Activated CD8-positive, alpha-beta memory T cell treated with anti-CD3 and anti-CD28 coated beads for 24 hours (primary cell): ENCODE measurements at places on chromosomes 2 and 18.

- no peak for DNase-seq
These were observed 16.1 kb downstream of the KCNS3 start for GRCh38 chr2:17894556-17894955.

- peak; percentile 43 for DNase-seq
These were observed 139.3 kb upstream of the CTDP1 start for GRCh38 chr18:79540161-79540903.

- DNase-seq = no peak
These were observed 52.1 kb downstream of the SMCHD1 start for GRCh38 chr18:2707551-2708168.

DNA sequence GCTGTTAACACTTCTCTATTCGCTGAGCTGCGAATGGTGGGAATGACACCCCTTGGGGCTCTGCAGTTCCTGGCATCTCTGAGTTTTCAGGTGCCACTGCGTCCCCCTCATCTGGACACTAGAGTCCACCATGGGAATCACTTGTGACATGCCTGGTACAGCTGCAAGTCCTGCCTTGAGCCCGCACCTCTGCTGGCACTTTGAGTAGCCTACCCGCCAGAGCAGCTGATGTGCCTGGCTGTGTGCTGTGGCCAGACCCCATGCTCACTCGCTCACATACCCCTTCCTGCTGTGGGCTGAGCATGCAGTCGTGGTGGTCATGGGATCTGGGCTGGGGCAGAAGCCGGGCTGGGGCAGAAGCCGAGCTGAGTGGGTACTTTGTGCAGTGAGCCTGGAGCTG, 117.6 kb downstream of the RND3 start:
- no peak for DNase-seq

- no peak for DNase-seq
These were observed 142.9 kb upstream of the NXPH2 start for GRCh38 chr2:138922973-138923563.

- DNase-seq = no peak
These were observed 59.1 kb downstream of the MAP3K20 start for GRCh38 chr2:173134703-173135102.

- DNase-seq = peak; percentile 68
These were observed 52.6 kb downstream of the SLC4A5 start for GRCh38 chr2:74290466-74291217.

- no peak for DNase-seq
These were observed 319 bp upstream of the EN1 start for GRCh38 chr2:118847762-118848172.

DNA sequence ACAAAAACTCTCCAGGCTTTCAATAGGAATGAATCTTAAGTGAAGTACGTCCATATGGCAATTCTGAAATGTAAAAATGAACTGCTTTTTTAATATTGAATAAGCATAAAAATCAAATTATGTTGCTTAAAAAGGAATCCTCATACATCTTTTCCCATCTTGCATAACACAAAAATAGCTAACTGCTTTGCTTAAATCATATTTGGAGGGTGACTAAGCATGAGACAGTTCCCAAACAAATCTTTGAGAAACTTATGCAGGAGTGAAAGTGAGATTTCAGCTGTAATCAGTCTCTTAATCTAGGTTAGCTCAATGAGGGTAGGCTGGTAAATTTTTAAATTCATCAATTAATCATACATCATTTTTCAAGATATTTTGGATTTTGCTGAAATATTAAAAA, 111.5 kb downstream of the MBD5 start:
- no peak for DNase-seq

- DNase-seq = no peak
These were observed 73.5 kb downstream of the FIGN start for GRCh38 chr2:163662141-163662780.

DNA sequence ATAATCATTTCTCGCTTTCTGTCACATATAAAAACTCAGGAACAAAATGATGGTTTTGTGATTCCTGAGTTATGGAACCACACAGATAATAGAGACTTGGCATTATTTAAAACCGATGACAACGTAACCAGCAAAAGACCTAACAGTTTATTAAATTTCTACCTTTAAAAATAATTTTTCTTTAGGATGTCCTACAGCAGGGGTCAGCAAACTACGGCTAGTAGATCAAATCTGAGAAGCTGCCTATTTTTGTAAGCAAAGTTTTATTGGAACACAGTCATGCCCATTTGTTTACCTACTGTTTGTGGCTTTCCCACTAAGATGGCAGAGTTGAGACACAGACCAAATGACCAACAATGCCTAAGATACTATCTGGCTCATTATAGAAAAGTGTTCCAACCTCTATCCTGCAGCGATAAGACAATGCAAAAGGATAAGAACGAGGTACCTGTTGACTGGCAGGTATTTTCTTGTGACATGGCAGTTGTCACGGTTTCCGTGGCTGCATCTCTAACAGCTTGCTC, 53.0 kb upstream of the ZFP36L2 start:
- no peak for DNase-seq

DNA sequence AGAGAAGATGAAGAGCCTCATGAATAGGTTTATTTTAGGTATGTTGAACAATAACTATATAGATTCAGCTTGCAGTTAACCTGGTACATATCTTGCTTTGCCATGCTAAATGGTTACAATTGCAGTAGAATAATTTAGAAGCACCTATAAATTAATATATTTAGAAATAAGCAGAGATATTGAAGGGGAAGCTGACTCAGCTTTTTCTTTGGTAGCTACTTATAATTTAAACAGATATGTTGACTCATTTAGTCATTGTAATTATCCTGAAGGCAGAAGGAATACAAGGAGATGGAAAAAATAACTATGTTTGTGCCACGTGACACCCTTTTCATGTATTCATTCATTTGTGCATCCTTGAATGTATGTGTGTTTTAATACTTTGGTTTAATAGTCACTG, 755.5 kb downstream of the SUCLG1 start:
- DNase-seq = no peak

DNA sequence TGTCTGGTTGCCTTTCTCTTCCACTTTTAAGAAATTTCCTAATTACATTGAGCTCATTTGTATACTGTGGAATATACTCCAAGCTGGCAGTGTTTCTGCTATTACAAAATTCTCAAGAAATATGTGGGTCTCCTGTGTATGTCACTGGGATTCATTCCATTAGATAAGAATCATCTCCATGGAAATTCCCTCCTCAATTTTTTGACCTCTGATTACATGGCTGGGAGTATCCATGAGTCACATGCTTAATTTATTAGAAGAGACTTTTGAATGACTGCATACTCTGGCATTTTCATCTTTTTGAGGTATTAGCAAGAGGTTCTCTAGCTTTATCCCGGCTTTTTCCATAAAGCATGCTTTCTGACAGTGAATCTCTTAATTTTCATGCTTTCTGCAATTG, 665.5 kb upstream of the CNTNAP5 start:
- no peak for DNase-seq

DNA sequence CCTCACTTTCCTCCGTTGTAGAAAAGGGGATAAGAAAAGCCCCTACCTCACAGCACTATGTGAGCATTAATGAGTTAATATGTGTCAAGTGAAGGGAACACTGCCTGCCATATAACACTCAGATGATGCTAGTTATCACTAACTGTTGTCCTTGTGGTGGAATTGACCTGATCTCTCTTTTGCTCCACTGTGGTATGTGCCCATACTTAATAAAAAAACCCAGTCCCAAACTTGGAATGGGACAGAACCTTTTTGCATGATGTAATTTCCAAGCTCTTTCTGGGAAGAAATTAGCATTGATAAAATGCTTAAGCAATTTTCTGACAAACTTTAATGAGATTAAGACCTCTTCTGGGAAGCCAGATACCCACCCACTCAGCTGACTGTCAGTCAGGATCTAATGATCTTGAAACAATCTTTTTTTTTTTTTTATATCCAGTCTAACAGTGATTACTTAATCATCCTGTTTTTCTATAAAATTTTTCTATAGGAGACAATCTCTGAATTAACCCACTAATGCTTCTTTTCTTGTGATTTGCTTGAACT, 158.7 kb downstream of the ZBTB7C start:
- no peak for DNase-seq

- DNase-seq = no peak
These were observed 123.9 kb upstream of the SULT1C3 start for GRCh38 chr2:108115868-108116267.

DNA sequence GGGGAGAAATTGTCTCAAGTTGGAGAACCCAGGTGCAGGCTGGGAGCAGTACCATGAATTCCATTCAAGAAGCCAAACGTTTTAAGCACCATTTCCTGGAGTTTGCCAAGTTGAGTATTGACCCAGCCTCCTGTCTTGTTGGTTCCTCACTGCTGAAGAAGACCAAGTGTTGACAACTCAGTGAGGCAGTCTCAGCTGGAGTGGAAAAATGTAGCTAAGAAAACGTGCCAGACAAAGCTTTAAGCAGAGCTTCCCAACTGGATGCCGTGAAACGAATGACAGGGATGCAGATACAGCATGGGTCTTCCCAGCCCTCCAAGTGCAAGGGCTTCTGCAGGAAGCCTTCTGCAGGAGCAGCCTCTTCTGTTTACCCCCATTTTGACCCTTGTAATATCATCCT, 778 bp upstream of the INPP1 start:
- DNase-seq = no peak

GRCh38 chr2:241123816-241124536, 21.9 kb upstream of the MTERF4 start:
- no peak for DNase-seq

- no peak for DNase-seq
These were observed 27.9 kb upstream of the PTMA start for GRCh38 chr2:231680285-231680991.

GRCh38 chr2:10256031-10256514, 46.6 kb upstream of the HPCAL1 start:
- DNase-seq = no peak

GRCh38 chr2:241268306-241268705, 47.2 kb downstream of the HDLBP start:
- DNase-seq = peak; percentile 35

GRCh38 chr2:104812286-104812685, 41.6 kb upstream of the POU3F3 start:
- no peak for DNase-seq

DNA sequence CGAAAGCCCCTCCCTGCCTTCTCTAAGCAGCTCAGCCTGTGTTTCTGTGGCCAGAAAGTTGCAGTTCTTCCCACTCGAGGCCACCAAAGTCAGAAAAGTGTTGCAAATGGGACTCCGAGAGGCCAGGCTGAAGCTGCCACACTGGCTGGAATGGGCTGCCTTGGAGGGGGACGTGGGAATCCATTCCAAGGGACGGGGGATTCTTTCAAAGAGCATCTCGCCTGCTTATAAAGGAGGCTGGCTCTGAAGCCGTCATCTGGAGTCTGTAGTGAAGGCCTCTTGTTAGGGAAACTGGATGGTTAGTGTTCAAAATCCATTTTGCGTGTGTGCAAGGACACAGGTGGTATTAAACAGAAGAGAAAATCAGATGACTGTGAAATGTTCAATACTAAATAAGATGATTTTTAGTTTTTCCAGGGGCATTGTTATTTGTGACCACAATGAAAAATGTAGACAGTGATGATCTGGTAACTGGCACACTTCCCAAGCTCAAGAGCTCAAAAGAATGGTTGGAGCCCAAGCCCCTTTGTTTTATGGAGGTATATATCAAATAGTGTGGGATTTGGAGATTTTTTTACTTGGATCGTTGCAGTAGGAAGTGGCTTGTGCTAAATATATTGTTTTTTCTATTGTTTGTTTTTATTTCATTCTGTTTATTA, 782 bp downstream of the FAM228B start:
- no peak for DNase-seq

GRCh38 chr2:183219888-183220287, 95.6 kb downstream of the NUP35 start:
- DNase-seq = no peak

- DNase-seq = no peak
These were observed 893.2 kb upstream of the CRIM1 start for GRCh38 chr2:35462226-35462998.

DNA sequence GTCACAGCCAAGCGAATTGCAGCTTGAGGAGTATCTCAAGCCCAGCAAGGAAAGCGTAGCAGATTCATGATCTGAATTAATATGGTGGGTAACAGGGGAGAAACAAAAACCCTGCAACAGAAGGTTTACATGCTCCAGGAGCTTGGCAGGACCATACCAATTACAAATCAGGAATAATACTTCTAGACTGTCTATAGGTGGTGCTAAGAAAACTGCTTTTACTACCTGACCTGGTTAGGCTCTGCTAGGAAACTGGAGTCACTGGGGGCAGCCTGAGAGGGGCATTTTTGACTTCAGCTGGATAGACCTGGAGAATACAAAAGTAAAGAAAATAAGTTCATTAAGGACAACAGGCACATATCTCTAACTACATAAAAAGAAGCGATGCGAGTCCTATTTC, 24.6 kb upstream of the SPOPL start:
- DNase-seq = no peak

DNA sequence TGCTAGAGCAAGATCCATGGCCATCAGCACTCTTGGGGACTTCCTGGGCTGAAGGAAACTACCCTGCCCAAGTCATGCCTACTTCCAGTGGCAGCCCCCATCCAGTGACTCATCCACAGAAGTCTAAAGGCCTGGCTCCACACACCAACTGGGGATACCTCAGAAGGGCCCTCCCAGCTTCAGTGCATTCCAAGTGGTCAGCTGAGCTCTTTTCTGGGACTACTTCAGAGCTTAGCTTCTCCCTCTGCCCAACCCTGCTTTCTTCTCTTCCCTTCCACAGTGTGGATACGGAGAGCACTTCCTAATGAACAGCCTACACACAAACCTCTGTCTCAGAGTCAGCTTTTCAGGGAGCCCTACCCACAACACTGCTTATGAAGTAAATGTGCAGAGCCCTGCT, 66.5 kb downstream of the CLHC1 start:
- DNase-seq = no peak

DNA sequence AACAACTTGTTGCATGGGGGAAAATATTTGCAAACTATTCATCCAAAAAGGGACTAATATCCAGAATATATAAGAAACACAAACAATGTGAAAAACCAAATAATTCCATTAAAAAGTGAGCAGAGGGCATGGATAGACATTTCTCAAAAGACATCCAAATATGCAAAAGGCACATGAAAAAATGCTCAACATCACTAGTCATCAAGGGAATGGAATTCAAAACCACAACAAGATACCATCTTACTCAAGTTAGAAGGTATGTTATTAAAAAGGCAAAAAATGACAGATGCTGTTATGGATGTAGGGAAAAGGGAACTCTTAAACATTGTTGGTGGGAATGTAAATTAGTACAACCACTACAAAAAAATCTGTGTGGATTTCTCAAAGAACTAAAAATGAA, 396.5 kb downstream of the CCDC85A start:
- DNase-seq = no peak

DNA sequence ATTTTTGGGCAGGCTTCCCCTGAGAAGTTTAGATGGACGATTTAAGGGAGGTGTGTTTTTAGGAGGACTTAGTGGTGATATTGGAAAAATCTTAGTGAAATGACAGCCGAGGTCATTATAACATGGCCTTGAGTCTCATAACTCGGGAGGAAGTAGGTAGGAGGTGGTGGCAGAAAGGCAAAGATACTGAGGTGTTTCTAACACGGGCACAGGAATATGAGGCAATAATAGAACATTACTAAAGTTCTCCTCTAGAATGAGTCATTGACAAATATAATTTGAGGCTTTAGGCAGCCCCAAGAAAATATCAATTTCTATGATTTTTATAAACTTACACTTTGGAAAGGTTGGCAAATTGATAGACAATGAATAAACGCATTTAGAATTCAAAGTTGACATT, 146.1 kb upstream of the ZEB2 start:
- DNase-seq = no peak
